T-helper 2 cell treated with Interferon-gamma antibody and Interleukin-4, amounts not matched to agents 5 μg/mL and 100 μg/mL, for 36 hours (primary cell): ENCODE measurements at places on chromosomes 12 and 14.

DNA sequence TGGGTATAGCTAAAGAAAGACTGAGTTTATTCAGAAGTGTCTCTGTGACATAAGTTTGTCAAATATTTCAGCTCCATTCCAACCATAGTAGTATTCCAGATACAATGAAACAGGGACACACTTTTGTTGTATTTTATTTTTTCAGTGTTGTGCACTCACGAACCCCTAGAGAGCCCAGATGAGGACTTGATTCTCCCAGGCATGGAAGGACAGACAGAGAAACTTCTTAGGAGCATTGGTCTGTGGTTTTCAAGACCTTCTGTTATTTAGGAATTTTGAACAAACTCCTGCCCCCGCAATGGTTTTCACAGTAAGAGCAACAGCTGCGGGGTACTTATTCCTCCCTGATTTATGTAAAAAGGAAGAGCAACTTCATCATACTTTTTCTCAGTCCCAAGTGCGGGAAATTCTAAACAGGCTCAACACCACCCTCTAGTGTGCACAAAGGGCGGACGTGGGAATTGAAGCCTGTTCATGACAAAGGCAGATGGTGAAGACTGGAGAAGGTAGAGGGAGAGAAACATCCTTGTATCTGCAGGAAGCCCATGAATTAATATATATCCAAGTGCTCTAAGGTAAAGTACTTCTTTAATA lies 147.6 kb downstream of the PAH start:
- peak; percentile 17 for DNase-seq

GRCh38 chr14:101230161-101230850 lies 326.8 kb upstream of the RTL1 start:
- no peak for DNase-seq

- DNase-seq: no peak
These were observed 1.8 kb downstream of the MON2 start for GRCh38 chr12:62468397-62468796.

- no peak for DNase-seq
These were observed 1.1 kb downstream of the ADSS1 start for GRCh38 chr14:104724981-104725771.

GRCh38 chr12:52929538-52929937 lies 19.4 kb upstream of the KRT18 start:
- no peak for DNase-seq

DNA sequence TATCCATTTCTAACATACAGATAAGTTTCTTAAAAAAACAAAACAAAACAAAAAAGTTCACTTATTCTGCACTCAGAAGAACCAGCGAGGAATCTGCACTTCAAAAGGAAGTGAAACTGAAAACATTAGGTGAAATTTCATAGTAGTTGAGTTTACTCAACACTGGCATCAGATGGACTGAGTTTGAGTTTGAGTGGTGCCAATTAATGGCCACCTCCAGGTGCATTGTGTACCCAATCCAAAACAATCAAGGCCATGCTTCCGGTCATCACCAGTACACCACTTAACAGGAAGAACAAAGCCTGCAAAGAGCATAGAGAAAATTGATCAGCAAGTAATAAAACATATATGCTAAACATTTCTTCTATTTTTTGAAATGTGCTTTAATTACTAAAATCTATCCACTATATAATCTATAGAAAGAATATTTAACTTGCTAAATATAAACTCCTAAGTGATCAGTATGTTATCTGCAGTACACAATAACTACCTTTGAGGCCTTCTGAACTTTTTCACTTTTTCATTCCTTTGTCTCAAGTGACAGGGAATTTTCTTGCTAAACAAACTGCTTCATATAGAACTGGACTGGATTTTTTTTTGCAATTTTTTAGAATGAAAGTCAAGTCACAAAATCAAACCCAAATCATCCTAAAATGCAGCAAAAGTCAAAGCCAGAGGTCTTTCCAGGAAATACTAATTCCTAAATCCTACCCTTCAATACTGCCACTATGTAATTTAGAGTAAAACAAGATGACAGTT lies 11.5 kb downstream of the SLC38A2 start:
- DNase-seq: no peak

DNA sequence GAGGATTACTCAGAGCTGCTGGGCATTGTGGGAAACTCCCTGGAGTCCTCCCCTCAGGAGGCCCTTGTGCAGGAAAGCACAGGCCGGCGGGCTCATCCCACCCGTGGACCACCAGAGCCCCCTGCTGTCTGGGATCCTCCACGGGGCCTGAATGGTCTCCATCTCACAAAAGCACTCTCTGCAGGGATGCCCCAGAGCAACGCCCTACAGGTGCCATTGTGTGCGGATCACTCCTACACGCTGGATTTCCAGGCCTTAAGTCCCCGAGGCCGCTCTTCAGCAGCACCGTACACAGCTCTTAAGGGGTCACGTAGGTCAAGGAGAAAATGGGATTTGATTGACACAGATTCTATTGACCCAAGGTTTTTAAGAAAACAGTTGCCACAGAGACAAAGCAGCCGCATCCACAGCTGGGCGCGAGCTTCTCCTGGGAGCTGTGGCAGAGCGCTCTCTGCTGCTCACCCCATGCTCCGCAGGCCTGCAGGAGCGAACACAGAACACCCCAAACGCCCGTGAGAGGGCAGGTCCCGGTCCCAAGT lies 36.7 kb upstream of the RIMBP2 start:
- no peak for DNase-seq

GRCh38 chr14:102909911-102910310 lies 12.6 kb upstream of the AMN start:
- no peak for DNase-seq

DNA sequence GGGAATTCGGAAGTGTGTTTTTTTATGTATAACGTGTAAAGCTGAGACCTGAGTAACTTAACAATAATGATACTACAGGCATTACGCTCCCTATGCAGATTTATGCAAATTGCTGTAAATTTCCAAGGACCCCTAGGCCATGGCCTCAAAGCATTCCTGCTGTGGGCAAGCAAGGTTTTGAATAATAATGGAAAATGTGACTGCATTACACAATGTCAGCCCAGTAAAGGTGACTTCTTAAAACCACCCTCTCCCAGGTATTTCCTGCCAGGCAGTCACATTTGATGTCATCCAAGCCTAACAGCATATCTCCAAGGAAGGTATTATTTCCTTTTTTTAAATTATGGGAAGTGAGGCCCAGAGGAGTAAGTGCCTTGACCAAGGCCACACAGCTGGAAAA lies 621.0 kb downstream of the BCL11B start:
- no peak for DNase-seq

DNA sequence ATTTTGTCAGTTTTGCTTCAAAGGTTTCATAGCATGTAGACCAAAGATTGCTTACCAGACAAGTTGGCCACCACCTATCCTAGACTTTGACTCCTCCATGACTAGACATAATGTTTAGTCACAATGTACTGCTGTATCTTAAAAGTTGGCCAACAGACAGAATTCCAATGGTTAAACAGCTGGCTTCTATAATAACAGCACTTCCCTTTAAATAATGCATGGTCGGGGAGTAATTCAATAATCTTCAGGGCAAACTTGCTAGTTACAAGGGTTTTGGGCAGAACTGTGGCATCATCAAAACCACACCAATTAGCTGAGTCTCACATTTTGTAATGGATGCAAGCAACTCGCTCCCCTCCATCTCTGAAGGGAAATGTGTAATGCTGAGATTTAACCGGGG lies 56.9 kb downstream of the IGF1 start:
- no peak for DNase-seq

DNA sequence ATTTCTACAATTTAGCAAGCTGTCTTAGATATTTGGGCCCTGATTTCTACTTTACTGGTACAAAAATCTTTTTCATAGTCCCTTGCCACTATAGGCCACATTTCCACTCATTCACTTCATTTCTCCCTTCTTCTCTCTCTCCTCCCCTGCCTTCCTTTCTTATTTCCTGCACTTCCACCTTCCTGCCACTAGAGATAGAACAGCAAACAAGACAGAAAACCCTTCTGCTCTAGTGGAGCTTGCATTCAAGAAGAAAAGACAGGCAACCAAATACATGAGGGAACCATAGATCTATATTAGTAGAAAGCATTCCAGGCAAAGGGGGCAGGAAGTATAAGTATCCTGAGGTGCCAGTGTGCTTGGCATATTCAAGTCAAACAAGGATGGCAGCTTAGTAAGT lies 623.5 kb downstream of the FLRT2 start:
- DNase-seq: no peak

- peak; percentile 42 for DNase-seq
These were observed 85.4 kb upstream of the DYNC1H1 start for GRCh38 chr14:101878822-101879528.

DNA sequence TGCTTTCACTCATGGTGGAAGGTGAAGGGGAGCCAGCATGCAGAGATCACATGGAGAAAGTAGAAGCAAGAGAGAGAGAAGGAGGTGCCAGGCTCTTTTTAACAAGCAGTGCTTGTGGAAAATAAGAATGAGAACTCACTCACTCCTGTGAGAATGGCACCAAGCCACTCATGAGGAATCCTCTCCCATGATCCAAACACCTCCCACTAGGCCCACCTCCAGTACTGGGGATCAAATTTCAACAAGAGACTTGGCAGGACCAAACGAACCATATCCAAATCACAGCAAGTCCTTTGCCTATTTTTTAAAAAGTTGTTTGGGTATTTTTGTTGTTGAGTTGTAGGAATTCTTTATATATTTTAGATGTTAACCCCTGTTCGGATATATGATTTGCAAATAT lies 245.9 kb upstream of the ARID2 start:
- no peak for DNase-seq

GRCh38 chr12:80498059-80498728 lies 54.2 kb downstream of the PTPRQ start:
- DNase-seq: no peak

DNA sequence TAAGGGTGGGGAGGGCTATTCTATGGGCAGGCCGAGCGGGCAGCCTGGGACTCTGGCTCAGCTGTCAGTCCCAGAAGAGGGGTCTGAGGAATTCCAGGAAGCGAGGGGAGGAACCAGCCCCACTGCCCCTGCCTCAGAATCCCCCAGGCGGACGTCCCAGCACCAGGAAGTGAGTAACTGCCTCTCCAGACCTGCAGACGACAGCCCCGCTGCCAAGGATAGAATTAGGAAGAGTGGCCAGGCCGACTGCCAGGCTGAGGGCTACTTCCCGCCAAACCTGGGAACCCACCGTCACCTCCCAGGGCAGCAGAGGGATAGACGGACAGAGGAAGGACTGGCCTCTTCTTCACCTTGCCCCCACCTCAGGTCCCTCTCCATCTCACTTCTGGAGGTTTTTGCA lies 6.7 kb upstream of the BDKRB2 start:
- no peak for DNase-seq

DNA sequence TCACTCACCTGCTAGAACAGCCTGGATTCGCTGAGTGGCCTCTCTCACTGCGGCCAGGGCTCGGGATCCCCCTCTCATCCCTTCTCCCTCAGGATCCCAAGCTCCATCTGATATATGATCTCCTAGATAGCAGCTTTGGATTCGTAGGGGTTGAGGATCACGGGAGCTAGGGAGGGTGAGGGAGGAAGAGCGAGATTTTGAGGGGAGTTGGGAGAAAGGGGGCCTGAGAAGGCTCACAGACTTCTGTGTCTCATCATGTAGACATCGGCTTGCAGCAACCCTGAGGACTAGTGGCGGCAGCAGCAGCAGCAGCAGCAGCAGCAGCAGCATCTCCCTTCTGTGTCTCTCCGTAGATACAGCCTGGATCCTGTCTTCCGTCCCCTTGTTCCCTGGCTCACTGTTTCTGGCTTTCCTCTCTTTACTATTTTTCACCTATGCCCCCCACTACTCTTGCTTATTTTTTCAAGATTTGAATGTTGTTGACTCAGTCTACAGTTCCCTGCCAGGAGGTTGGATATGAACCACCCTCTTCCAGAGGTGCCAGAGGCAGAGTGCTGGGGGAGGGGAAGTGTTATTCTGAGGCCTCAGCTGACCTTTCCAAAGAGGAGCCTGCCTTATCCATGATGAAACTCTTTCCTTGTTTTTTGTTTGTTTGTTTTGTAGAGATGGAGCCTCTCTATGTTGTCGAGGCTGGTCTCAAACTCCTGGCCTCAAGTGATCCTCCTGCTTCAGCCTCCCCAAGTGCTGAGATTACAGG lies at the start of gene CIROP:
TSS of gene CIROP (minus strand) at position 399 of the 757 bp plus-strand sequence. CDS start at position 330, 69 bp downstream.
- no peak for DNase-seq

DNA sequence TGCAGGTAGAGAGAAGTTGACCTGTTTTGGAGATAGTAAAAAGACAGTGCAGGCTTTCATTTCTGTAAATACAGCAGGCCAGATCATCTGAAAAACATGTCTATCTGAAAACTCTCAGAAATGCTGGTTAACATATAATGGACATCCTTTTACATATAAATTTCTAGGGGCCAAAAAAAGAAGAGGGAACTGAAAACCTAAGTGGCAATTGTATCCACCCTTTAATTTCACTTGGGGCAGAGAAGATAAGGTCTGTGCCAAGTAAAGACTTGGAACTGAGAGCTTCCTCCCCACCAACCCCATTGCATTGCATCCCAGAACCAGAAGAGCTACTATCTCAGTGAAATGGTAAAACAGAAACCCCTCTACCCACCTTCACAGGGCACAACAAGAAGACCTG lies 141.0 kb downstream of the SRGAP1 start:
- no peak for DNase-seq

- DNase-seq: no peak
These were observed 25.9 kb downstream of the ZBTB42 start for GRCh38 chr14:104826861-104827176.

DNA sequence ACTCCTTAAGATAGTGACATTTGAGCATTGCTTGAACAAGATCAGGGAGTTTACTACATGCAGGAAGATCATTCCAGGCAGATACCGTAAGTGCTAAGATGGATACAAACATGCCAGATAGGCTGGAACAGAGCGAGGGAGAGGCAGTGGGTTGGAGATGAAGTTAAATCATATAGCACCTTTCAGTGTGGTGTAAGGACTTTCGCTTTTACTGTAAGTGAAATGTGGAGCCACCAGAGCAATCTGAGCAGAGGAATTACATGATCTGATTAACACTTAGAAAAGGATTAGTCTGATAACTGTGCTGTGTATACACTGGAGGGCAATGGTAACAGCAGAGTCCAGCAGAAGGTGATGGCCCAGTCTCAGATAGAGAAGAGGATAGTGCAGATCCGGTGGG lies 163.0 kb upstream of the SSTR1 start:
- DNase-seq: no peak

DNA sequence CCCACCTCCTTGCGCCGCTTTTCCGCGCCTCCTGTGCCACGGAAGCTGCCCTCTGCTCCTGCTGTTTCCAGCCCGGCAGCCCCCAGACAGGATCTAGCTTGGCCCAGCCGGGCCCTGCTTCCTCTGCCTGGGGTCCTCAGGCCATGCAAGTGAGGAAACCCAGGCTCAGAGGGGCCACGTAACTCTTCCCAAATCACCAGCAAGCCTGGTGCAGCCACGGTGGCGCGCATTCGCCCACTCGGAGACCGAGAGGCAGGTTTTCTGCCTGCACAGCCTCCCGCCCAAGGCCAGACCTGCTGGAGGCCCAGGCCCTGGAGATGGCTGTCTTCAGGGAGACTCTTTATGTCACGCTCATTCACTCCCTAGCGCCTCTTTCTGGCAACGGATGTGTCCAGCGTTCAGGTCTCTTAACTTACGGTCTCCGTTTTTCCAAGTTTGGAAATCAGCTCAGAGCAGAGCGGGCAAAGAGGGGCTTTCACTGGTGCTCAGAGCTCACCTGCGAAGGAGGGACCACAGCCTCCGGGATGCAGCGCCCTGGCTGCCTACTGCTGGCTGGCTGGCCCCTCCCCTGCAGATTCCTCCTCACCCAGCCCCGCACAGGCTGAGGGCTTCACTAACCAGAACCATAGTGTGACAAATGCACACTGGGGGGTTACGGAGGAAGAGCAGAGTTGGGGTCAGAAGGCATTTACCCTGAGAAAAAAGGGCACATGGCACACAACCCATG lies 20.6 kb upstream of the CEP170B start:
- DNase-seq: no peak
